Dermis microvascular lymphatic vessel endothelial cell (primary cell): ENCODE measurements at places on chromosomes 5 and 9. TPM values are rescaled to one million over a fixed set of nuclear protein-coding genes. Genes with fewer than 3 reads are reported as not detected.

- no peak for DNase-seq
Measured at GRCh38 chr5:219460-219863, 1.3 kb downstream of the SDHA start.

DNA sequence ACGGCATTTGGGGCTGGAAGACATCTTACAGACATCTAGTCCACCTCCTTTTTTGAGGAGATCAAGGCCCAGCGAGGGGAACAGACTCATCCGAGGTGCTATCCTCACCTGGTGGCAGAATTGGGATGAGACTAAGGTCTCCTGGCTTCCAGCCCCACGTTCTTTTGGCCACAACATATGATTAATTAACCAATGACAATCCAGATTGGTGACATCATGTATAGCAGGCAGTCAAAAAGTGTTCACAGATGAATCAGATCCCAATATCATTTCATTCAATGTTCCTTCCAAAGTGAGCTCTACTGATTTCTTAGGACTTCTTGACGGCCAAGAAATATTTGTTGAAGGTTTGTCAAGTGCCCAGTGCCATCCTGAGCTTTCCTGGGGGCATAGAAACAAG is 3.9 kb downstream of the CFAP77 start:
- DNase-seq, result no peak

DNA sequence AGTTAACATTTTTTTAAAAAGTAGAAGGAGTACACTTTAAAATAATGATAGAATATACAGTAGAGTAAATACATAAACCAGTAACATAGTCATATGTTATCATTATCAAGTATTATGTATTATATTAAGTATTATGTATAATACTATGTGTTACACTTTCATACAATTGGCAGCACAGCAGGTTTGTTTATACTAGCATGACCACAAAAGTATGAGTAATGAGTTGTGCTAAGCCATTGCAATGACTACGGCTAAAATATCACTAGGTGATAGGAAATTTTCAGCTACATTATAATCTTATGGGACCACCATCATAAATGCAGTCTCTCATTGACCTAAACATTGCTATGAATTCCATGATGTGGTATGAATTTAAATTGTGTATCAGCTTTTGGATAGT is 506.0 kb downstream of the HTR1A start:
- no peak for DNase-seq

DNA sequence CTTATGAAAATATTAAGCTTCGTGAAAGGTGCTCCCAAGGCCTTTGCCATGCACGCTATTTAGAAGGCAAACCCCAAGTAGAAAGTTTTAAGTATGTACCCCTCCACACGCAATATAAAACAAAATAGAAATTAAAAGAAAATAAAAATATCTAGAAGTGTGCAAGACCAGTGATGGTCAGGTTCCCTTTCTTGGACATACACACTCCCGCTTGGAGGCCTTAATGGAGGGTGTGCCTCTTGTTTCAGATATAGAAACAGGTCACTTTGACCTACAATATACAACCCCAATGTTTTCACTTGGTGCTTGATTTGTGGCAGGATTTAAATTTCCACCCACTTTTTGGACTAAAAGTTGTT is 127.4 kb upstream of the STC2 start:
- no peak for DNase-seq

GRCh38 chr5:150313921-150314716 is 11.4 kb upstream of the ARSI start:
- DNase-seq, result no peak

DNA sequence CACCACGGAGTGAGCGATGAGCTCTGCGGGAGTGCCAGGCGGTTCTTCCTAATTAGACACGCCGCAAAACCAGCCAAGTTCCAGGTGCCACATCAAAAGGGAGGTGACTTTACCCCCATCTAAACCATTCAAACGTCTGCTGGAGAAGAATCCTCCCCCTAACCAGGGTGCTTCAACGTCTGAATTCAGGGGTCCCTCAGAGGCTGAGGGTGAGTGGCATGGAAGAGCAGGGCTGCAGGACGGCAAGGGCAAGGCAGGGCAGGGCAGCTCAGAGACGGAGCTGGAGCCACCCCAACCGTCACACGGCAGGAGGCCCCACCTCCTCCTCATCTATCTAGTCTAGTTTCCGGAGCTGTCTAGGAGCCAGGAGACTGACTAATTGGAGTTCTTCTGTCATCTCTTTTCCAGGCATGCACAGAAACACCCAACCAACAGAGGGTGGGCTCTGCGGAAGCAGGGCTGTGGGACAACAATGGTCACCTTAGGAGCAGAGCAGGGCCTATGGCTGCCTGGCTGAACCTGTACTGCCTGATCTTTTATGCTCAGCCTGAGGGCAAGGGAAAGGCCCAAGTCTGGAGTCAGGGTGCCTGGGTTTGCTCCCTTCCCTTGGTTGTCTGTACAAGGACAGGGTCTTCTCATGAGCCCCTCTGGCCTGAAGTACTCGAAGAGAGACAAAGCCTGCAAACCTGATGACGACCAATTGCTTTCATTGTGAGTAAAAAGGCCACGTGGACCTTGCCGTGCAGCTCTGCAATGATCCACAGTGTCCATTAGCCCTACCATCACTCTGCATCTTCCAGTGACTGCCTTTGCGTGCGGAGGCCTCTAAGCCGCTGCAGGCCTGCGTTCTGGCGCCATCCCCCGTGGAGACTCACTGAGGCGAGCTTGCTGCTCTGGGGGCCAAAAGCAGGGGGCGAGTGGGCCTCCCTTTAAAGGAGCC is 81.0 kb upstream of the SLC25A51 start:
- DNase-seq, result peak; percentile 81

GRCh38 chr5:178244576-178244975 is 12.0 kb upstream of the PHYKPL start:
- no peak for DNase-seq

GRCh38 chr5:125370461-125371205 is 624.2 kb upstream of the ZNF608 start:
- DNase-seq, result no peak

DNA sequence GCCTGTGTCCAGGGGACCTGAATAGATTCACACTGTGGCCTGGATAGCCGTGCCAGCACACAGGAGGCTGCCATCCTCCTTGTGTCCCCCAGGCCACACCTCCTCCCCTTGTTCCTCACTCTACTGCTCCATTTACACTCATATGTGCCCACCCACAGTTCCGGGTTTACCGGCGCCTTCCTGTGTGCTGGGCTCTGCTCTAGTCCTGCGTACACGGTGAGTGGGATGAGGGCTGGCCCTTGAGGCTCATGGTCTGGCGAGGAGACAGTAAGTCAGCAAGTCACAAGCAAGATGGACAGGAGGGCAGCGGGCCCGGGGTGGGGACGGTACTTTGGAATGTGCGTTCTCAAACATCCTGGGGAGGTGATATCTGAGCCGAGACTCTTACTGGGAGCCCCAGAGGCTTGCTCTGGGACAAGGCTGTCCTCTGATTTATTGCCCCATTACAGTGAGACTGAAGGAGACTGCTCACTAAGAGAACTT is 32.4 kb upstream of the NXNL2 start:
- DNase-seq, result no peak

DNA sequence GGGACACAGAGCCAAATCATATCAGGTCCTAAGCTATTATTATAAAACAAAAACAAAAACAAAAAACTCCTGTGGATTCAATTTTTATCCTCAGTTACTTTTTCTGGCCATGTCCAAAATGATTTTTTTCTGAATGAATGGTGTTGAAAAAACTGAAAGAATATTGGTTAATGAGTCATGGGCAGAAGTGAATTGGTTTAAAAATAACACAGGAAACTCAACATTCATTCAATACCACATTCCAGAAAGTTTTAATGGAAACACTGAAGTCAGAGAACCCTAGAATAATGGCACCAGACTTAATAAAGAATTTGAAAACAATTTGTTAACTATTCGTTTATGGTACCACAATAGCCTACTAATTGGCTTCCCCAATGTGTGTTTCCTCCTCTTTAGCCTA is 102.4 kb upstream of the CDH9 start:
- DNase-seq, result no peak

GRCh38 chr9:99026956-99027298 is 78.0 kb upstream of the TGFBR1 start:
- DNase-seq, result no peak

DNA sequence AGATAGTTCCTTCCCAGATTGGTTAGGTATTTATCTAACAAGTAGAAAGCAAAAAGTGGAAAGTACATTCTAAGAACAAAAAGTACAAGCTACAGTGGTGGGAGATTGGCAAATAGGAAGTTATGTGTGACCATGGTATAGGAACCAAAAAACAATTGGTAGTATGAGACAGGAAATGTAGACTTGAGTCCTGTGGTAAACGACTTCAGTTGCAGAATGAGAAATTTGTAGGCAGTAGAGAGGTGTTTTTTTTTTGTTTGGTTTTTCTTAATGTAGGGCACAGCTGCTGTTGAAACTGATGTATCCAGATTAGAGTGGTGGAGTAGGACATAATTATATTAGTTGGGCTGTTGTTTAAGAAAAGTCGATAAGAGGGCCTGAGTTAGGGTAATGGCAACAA is 72.0 kb downstream of the CCNH start:
- DNase-seq, result no peak

GRCh38 chr5:88244686-88245085 is 24.0 kb downstream of the TMEM161B start:
- DNase-seq, result no peak

GRCh38 chr9:78314953-78315870 is 18.3 kb downstream of the PSAT1 start:
- DNase-seq, result no peak

DNA sequence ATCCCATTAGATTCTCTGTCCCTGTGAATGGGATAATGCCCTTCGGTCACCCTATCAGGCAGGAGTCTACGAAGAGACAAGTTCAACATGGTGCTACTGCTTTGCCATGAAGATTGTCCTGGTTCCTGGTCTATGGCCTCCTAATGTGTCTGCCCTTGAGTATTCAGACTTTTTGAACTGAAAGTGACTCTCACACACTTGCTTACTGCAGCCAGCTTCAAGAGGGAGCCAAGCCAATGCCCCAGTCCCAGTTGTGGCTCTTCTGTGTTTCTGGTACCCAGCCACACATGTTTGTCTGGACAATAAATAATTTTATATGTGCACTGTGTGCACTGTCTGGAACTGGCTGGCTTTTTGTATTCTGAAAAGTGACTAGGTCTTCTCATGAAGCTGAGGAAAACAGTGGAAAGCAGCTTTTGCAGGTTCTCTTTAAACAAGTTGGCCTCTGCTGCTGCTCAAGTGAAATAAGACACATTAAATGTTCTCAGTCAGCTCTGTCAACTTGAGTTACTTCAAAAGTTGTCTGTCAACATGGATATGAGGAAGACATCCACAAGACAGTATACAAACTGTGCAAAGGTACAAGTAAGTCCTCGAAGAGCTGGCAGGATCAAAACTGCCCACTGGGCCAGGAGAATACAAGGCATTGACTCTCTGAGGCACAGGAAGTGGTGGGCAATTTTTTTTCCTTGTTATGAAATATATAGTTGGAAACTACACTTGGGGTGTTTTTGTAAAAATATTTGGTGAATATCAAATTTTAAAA is 60.0 kb downstream of the ZNF608 start:
- no peak for DNase-seq

DNA sequence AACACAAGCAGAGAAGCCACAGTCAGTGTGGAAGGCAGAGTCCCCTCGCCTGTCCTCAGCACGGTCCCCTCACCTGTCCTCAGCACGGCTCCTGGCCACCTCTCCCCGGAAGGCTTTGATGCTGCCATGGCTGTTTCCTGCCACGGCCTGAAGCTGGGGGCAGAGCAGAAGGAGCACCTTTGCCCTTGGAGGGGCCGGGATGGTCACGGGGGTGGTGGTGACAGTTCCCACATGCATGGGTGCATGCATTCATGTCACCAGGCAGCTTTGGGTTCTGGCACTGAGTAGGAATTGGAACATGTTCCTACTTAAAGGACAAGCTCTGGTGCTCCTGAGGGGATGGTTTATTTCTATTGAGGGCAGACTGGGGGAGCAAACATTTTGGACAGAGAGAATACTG is 57.8 kb upstream of the PHYKPL start:
- DNase-seq, result no peak

GRCh38 chr5:25439025-25439424 is 794.2 kb upstream of the CDH10 start:
- DNase-seq, result no peak

IFNA4 gene
- total RNA-seq, result not detected in 2 replicates

TAF1L gene
- total RNA-seq, result under 0.01 TPM in 2 replicates

ZNF483 gene
- total RNA-seq, result 1.6 and 1.8 TPM in 2 replicates

FGD3 gene
- total RNA-seq, result not detected in 2 replicates

GADD45G gene
- under 0.01 and 0.13 TPM in 2 replicates for total RNA-seq

IL9 gene
- total RNA-seq, result not detected in 2 replicates

PDE6A gene
- under 0.01 and 0.13 TPM in 2 replicates for total RNA-seq
